ENCODE measurements at places on chromosomes 6 and 20.

- DNase-seq = no peak
Measured at GRCh38 chr6:156741287-156742073, 35.7 kb upstream of the ARID1B start.

- DNase-seq = no peak
Measured at GRCh38 chr6:146912730-146913685, 291.2 kb upstream of the STXBP5 start.

GRCh38 chr6:35081426-35081851 is 59.7 kb downstream of the TCP11 start:
- DNase-seq = no peak

DNA sequence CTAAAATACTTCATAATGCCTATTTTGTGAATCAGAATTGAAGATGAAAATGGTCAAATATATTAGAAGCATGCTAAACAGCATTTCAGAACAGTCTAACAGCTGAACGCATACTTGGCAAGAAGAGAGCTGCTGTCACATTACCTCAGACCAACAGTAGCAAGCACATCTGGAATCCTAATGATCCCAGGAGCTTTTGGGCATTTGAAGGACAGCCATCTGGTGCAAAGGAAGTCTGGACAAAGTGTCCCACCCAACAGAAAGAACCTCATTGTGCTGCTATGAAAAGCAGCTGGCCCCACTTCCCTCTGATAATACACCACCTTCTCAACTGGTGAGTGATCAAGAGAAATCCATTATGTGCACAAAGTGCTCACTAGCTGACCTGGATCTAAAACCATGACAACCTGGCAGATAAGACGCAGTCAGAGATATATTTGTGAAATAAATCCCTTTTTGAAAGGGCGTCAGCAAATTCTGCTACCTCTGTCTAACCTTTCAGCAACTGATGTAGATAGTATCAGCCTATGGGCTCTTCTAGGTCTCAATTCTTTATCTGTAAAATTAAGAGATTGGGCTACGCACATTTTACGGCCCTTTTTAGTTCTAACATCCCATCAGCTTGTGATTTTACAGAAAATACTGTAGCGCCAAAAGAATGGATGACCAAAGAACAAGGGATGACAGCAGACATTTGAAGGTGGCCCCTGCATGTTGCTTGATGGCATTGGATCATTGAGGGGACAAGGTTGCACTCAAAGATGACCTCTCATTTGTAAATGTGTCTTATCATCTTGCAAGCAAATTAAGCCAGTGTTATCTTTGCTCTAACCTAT is 78.7 kb downstream of the SGK1 start:
- no peak for DNase-seq

GRCh38 chr6:107319906-107320530 is 139.3 kb downstream of the PDSS2 start:
- no peak for DNase-seq

All from lower lobe of right lung (tissue), 2 donors.